ENCODE measurements at places on chromosomes 13 and 19.

GRCh38 chr19:5983367-5983955, 5.5 kb upstream of the RANBP3 start:
- DNase-seq = no peak

DNA sequence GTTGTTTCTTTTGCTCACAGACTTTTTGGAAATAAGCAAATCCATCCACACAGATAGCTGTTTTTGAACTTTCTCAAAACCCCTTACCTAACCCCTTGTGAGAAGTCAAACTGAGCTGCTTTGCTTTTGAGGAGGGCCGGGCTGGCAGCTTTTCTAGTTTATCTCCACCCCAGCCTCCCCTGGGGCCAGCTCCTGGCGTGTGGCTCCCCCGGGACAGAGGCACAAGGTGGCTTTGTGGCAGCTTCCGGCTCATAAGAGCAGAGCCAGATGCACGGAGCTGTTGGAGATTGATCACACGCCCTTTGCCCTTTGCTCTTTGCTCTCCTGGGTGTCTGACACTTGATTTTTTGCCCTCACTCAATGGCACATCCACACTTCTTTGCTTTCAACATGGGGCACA, 24.9 kb upstream of the RNF113B start:
- no peak for DNase-seq

DNA sequence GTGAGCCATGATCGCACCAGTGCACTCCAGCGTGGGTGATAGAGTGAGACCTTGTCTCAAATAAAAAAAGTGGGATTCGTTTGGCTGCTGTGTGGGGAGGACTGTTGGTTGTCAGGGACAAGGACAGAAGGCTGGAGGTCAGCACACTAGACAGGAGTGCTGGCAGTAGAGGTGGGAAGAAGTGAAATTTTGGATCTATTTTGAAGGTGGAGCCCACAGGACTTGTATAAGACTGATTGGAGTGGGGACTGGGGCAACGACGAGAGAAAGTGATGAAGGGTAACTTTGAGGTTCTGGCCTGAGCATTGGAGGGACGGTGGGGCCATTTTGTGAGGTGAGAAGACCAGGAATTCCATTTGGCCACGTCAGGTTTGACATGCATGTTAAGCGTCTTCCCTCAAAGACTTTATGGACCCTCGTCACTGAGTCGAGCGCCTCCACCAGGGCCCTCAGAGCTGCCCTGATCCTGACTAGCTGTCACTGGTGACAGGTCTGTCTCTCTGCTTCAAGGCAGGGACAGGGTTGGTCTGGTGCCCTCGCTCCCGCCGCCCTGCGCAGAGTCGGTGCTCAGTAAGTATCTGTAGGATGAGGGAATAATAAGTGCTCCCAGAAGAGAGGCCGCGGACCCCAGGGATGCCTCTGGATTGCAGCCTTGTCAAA, 673 bp downstream of the CTU1 start:
- peak; percentile 47 for DNase-seq

GRCh38 chr13:76884186-76884906, 1.9 kb downstream of the KCTD12 start:
- peak; percentile 6 for DNase-seq

DNA sequence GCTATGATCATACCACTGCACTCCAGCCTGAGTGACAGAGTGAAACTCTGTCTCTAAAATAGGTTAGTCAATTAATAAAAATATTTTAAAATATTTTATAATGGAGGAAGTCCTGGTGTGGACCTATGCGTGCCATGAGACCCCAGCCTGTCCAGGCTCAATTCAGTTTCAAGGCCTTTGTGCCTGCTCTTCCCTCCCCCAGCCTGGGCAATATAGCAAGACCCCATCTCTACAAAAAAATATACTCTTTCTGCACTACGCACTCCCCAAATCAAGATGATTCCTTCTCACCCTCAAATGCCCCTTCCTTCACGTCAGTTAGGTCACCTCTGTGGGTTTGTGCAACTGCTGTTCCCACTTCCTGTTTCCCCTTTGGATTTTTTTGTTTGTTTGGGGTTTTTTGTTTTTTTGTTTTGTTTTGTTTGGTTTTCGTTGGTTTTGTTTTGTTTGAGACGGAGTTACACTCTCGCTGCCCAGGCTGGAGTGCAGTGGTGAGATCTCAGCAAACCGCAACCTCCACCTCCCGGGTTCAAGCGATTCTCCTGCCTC, 1.4 kb upstream of the HSH2D start:
- DNase-seq = no peak

GRCh38 chr19:3612901-3613741, 6.4 kb upstream of the TBXA2R start:
- no peak for DNase-seq

DNA sequence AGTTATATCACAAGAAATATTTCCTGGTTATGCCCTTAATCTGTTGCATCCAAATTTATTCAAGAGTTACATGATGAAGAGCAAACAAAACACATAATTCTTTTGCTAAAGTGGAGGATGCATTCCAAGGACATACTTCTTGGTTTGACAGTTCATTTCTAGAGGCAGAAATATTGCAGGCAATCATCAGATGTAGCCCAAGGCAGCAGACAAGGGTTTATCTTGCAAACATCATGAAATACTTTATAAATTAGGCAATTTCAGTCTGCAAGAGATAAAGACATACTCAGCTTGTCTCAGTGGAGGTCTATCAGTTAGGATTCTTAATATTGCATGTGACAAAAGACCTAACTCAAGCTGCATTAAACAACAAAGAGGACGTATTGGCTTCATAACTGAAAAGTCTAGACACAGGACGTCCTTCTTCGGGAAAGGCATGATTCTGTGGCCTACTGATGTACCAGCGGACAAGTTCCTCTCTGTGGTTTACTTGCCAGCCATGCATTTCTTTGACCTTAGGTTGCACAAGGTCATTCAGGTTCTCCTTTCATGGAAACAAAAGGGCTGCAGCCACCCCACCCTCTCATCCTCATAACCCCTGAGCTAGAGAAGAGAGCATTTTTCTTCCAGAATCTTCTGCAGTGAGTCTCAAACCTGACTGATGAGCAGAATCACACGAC, 204.1 kb downstream of the KATNAL1 start:
- DNase-seq = no peak

DNA sequence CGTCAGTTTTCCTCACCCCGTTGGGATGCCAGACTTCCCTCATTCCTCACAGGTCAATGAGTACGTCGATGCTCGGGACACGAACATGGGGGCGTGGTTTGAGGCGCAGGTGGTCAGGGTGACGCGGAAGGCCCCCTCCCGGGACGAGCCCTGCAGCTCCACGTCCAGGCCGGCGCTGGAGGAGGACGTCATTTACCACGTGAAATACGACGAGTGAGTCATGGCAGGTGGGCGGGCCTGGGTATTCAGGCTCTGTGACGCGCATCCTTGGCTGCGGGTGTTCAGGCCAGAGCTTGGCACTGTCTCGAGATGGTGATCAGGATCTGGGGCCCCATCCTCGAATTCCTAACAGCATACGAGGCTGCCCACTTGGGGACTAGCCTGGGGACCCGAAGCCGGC, 21.4 kb downstream of the UHRF1 start:
- no peak for DNase-seq

DNA sequence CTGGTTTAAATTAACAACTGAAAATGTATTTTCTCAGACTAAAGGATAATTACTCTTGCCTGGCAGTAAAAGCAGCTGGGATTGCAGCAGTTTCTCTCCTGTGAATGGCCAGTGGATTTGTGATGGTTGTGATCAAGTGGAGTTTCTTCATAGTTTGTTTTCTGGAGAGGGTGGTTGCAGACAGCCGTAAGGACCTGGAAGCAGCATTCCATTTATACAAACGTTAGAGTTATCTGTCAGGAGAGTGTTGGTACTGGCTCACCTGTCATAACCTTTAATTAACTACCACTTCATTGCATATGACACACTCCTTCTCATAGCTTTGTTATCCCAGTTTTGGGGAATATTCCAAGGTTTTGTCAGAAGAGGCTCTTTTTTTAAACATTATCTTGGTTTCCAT, 258.4 kb upstream of the SLC10A2 start:
- DNase-seq = no peak

DNA sequence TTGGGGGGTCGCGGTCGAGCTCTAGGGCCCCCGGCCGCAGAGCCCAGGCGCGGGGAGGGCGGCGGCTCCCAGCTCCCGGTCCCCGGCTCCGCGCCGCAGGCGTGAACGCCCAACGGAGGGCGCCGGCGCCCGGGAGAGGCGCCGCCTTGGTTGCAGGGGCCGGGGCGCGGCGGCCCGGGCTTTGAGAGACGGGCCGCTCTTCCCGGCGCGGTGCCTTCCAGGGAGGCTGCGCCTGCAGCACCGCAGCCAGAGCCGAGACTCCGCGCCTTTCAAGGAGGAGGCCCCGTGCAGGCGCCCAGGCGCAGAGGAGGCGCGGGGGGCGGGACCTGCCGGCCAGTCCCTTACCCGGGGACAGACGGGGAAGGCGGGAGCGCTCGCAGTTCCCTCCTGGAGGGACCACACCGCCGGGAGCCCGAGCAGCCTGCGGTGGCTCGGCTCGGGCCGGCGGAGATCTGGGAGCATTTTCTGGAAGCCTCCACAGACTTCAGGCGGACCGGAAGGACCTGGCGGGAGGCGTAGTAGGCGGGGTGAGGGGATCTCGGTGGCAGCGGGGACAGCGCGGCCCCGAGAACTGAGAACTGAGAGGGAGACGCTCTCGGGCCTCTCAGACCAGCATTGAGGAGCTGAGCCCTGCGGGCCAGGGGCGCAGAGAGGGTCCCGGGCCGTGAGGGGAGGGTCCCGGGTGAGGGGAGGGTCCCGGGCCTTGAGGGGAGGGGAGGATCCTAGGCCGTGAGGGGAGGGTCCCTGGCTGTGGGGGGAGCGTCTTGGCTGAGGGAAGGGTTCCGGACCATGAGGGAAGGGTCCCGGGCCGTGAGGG, 25.5 kb upstream of the MCF2L start:
- DNase-seq = peak; percentile 19

GRCh38 chr13:27073186-27073585, 98.4 kb downstream of the USP12 start:
- DNase-seq = no peak

- no peak for DNase-seq
Observed at GRCh38 chr13:79496188-79496587, 15.2 kb downstream of the NDFIP2 start.

DNA sequence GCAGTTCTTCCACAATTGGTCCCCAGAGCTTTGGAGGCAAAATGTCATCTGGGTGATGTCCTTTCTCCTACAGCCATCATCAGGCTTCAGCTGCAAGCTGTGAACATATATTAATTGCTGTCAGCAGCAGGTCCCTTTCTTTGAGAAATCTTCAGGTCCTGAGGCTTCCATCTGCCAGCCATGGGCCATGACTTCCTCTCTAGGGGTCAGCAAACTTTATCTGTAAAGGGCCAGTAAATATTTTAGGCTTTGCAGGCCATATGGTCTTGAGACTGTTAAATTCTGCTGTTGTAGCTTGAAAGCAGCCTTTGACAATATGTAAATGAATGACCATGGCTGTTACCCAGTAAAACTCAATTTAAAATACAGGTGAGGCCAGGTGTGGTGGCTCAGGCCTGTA, 27.1 kb downstream of the SERP2 start:
- no peak for DNase-seq

DNA sequence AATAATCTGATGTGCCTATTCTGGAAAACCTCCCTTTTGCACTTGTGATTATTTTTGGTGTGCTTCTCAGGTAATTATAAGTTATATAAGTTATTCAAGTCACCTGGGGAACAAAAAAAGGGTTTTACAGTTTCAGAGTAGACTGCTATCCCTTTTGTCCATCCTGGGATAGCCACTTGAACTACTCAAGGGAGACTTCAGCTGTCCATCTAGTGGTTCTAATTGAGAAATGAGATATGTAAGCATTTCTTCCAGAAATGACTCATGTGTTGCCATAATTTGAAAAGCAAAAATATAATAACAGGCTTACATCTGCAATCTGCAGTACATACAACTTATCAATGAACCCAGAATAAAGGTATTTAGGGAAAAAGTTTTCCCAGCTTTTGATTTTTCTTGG, 20.4 kb downstream of the UBL3 start:
- no peak for DNase-seq

DNA sequence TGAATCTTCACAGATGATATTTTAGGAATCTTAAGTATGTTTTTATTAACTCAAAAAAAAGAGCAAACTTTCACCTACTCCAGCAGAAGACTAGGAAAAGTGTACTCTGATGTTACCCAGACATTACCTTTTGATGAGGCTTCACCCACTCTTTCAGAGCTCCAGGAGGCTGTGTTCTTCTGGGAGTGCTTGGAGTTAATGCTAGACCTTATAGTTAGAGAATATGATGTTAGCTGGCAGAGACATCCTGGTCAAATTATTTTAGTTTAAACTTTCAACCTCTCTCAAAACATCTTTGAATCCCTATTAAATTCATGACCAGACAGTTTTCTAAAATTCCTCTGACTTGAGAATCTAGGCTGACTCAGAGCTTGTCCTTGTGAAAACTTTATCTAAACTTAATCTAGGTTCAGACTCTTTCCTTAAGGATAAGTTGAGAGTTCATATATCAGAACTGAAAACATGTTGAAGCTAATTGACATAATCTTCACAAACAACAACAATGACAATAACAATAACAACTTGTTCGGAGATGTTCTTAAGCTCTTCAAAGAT, 82.8 kb downstream of the ITGBL1 start:
- no peak for DNase-seq

DNA sequence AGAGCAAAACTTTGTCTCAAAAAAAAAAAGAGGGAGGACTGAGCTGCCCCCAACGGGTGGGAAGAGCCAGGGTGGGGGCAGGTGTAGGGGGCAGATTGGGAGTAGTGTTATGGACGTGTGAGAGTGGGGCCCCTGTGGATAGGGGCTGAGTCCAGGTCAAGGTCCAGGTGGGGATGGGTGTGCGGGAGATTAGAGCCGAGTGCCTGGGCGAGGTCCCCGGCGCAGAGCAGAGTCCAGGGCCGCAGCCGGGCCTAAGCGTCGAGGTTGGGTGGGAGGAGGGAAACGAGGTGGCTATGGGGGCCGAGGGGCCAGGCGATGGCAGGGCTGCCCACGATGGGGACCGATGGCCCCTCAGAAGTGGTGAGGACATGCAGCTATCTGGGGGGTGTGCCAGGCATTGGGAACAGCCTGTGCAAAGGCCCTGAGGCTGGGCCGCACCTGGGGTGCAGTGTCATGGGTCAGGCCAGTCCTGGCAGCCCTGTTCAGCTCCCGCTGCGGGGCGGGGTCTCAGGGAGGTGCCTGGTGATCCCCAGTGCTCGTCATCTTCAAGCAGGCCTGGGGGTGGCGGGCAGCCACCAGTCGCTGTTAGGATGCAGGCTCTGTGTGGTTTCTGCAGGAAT, 12.3 kb upstream of the MISP start:
- DNase-seq = no peak

DNA sequence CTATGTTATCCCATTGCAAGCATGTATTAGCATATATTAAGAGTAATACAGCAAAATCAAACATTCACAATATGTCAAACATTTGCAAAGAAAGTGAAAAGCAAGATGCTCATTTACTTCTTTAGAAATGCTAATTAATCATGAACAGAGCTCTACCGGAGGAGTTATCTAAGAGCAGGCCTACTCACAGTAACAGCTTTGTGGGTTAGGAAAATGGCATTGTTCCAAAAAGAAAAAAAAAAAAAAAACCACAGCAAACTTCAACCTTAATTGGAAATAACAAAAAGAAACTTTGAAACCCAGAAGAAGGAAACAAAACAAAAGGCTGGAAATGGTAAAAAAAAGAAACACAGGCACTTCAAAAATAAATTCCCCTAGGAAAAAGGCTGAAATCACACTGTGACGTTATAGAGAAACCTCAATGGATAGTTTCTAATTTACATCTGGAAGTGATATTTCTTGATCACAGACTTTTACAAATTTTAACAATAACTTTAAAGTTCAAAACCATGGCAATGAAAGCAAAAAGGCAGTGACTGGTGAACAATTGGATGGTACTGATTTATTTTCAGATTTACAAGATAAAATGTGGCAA, 1236.8 kb upstream of the SPRY2 start:
- no peak for DNase-seq

GRCh38 chr13:97023117-97023516, 28.8 kb upstream of the OXGR1 start:
- no peak for DNase-seq
